ENCODE measurements at places on chromosomes 13 and 19.

- DNase-seq, result no peak
These were observed 18.3 kb upstream of the SLC1A6 start for GRCh38 chr19:14997981-14998380.

DNA sequence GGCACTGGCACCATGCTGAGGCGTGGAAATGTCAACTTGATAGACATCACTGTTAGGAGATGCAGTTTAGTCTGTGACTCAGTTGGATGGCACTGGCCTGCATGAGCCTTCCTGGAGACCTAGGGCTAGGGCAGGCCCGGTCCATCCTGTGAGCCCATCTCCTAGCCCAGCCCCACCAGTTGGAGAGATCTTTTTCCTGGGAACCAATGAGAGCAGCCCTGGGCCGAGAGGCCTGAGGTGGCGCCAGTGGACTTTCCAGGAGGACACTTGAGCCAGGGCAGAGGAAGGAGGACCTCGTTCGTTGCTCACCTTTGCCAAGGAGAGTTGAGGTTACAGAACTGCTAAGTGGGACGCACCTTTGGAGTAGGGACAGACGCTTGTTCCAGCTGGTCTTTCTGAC, 100.5 kb upstream of the TEX29 start:
- DNase-seq, result no peak

DNA sequence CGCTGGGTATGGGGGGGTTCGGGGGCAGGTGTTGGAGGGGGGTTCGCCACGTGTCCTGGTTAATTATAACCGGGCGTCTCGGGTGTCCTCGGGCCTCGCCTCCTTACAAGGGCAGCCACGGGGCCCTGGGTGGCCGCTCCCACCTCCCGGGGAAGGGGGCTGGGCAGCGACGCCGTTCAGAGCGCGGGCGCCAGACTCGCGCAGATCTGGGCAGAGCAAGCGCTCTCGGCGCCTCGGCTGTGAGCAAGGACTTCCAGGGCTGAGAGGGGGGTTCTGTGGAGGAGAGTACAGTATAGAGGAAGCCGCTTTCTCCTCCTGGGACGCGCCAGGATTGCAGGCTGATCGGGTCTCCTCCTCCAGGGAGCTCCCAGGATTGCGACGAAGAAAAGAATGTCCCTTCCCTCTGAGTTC, 1.0 kb upstream of the CKM start:
- DNase-seq, result no peak

- no peak for DNase-seq
These were observed 508 bp downstream of the SLC15A1 start for GRCh38 chr13:98751861-98752466.

DNA sequence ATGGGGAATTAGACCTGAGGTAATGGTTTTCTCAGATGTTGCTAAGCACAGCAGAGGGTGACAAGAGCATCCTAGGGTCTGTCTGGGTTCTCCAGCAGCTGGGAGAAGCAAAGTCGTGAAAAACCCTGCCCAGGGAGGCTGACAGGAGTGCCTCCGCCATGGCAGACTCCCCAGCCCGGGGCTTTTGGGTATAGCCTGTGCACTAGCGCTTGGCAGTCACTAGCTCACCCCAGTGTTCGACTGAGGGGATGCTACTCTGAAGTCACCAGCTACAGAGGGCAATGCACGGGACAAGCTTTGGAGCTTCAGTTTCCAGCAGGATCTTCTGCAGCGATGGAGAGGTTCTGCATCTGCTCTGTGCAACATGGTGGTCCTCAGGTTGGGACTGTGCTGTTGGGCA, 87.5 kb downstream of the ING1 start:
- no peak for DNase-seq

GRCh38 chr13:45732916-45733315, 30.8 kb downstream of the CBY2 start:
- DNase-seq, result no peak

DNA sequence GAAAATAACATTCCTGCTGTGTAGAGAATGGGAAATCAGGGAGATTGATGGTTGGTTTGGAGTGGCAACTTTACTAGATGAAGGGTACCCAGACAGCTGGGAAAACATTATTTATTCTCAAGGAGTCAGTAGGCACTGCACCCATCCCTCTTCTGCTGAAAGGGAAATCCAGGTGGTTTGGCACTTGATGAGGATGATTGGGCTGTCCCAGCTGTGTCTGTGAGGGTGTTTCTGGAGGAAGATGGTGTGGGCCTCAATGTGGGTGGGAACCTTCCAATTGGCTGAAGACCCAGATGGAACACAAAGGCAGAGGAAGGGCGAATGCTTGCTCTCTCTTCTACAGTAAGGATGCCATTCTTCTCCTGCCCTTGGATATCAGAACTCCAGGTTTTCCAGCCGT, 10.4 kb upstream of the SACS start:
- no peak for DNase-seq

DNA sequence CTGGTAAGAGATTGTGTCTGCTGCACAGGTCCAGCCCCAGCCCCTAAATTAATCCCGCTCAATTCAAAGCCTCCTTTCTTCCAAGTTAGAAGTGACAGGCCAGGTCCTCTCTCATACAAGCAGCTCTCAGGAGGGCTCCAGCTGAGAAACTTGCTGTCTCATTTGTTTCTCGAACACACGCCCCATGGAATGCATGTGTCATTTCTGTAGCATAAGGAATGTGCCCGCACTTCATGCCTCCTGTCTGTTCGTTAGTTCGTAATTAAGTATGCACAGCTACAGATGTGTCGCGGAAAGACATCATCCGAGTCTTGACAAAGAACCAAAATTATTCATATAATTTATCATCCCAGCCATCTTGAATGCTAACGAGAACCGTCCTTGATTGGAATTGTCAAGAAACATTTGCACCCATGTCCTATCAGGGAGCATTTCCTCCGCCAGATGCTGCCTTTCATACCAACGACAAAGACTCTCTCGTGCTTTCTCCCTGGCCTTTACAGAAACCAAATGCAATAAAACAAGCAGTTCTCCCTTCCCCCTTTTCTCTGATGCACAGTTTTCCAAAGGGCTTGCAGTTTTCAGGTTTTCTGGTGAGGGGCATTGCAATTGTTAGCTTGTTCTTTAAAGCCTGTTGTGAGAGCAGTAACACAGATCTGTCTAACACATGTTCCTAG, 133.5 kb downstream of the UQCRFS1 start:
- DNase-seq, result no peak

DNA sequence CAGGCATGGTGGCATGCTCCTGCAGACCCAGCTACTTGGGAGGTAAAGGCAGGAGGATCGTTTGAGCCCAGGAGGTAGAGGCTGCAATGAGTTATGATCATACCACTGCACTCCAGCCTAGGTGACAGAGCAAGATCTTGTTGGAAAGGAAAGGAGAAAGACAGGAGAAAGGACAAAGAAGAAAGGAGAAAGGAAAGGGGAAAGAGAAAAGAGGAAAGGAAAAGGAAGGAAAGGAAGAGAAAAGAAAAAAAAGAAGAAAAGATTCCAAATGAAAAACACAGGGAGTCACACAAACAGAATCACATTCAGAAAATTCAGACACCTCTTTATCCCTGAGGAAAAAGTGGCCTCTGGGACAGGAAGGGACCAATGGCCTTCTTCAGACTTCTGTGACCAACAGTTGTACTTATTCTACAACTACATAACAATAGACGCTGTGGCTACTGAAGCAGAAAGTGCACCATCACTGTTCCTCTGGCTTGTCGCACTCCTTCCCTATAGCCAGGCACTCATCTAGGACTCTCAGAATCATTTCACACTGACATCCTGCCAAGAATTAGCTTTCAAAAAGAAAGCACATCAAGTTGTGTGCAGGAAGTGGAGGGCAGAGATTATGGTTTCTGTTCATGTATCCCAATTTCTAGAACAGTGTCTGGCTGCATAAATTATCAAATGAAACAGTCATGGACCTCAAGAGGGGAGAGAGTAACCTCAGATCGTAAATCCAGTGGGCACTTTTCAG, 5.9 kb downstream of the MTMR6 start:
- no peak for DNase-seq

- no peak for DNase-seq
These were observed 131.1 kb upstream of the IPO5 start for GRCh38 chr13:97822377-97822776.

GRCh38 chr13:51728972-51729371, 75.0 kb downstream of the DHRS12 start:
- no peak for DNase-seq

DNA sequence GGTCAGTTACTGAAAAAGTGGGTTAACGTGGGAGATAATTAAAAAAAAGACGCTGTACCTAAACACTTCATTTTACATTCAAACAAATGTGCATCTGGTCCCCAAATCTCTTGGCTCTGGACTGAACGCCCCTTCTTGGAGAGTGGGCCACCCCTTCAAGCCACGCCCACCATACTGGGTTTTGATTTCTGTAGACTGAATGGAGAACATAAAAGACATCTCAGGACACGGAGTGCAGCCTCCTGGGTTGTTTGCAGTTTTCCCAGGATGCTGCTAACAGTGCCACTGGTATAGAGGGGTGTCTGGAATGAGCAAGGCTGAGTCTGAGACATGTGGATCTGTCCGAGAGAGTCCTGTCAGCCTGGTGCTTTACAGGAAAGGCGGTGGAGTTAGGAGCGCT, 10.6 kb downstream of the TFDP1 start:
- no peak for DNase-seq

DNA sequence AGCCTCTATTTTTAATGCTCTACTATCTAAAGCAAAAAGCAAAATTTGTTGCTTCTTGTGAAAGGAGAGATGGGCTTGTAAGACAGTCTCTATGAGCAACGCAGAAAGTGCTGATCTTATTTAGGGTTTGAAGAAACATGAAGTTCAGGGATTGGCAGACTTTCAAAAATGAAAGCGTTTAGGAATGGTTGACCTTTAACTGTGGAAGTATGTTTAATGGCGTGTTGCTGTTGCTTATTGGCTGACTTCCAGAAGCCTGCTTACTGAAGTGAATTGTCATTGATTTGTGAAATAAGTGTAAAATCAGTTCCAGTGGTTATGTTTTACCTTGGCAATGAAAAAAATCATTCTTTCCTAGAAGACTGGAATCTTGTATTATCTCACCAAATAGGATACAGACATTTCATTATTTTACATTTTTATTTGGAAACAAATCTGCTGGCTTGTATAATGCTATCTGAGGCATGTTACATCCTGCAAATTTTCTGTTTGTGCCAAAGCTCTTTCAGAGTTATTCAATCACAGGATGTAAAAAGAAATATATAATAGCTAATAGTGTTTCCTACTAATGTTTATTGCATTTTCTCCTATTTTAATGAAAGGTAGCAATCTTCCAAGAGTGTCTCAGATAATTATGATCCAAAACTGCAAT, 221.3 kb upstream of the SLITRK6 start:
- DNase-seq, result no peak

GRCh38 chr19:10602330-10603083, 15.4 kb upstream of the AP1M2 start:
- no peak for DNase-seq

DNA sequence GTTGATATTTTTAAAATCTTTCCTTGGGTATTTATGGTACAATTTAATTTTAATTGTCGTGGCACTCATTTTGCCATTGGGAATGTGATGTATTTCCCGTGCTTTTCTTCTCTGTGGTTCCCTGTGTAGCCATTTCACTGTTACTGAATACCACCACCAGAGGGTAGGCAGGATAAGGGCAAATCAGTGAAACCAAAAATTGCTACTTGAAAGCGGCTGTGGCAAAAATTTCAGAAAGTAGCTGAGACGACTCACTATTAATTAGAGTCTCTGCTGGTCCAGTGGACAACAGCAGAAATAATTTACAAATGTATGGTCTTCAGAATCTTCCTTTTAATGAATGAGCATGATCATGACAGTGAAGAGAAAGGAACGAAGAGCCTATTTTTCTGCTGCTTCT, 34.4 kb upstream of the MIR17HG start:
- no peak for DNase-seq

DNA sequence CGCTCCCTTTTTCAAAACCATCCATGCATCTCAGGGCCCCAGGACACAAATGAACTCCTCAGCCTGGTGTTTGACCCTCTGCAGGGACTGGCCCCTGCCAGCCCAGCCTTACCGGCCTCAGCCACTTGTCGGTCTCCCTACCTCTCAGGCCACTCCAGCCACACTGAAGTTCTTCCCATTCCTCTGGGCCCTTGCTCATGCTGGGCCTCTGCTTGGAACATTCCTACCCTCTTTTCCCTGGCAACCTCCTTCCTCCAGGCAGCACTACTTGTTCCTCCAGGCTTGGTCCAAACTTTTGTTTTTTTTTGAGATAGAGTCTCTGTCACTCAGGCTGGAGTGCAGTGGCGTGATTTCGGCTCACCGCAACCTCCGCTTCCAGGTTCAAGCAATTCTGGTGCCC, 7.6 kb upstream of the EGLN2 start:
- DNase-seq, result no peak

DNA sequence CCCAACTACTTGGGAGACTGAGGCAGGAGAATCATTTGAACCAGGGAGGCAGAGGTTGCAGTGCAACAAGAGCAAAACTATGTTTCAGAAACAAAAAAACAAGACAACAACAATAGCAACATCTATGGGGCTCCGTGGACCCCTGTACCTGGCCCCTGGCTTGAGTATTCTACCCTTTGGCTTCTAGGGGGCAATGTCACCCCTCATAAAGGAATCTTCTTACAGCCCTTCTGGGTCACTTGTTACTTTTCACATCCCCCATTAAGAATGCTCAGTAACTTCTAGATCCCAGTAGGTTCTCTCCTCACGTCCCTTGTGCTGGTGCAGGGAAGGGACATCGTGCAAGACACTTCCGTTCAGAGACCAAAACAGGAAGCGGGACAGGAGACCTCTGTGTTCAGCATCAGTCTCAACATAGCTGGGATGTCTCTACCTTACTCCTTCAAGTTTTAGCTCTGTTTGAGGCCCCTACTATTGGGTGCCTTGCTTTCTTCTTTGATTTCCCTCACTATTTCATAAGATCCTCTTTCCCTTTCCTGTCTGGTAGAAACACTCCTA, 218.1 kb upstream of the ARGLU1 start:
- DNase-seq, result no peak

DNA sequence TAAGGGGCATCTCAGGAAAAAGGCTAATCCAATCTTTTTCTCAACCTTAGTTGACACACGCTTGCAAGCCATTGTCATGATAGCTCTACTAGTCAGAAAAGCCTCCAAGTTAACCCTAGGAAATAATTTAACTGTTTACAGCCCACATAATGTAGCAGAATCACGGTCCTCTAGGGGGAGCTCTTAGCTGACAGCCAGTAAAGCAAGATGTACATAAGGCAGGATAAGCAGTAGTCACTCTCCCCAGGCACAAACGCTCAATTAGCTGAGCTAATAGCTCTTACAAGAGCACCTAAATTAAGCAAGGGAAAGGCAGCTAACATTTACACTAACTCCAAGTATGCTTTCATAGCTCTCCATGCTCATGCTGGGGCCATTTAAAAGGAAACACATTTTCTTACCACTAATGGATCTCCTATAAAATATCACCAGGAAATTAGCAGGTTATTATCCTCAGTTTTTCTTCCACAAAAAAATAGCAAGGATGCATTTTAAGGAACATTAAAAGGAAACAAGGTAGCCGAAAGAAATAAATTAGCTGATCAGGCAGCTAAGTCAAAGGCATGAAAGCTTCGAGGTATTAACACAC, 33.7 kb upstream of the ZSCAN5A start:
- no peak for DNase-seq

GRCh38 chr13:50162001-50162400, 146.8 kb downstream of the KCNRG start:
- no peak for DNase-seq

Measured in NCI-H1048 (cell line).